ENCODE measurements at places on chromosomes 4 and X.

DNA sequence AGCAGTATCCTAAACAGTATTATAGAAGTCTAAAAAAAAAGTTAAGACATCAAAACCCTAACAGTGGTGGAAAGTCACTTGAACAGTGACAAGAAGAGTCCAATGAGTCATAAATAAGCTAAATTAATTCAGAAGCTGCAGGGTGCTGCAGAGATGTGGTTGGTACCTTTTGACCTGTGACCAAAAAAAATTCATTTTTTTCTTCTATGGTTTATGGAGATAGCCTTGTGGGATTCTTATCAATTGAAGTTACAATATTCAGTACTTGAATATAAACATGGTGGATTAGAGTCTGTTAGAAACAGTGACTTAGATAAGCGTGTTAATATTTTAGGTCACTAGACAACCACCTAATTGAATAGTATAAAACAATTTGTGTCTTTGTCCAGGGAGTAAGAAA lies 35.4 kb downstream of the CCSER1 start:
- DNase-seq: no peak

GRCh38 chrX:52979568-52979967 lies 21.2 kb upstream of the FAM156A start:
- DNase-seq: no peak

DNA sequence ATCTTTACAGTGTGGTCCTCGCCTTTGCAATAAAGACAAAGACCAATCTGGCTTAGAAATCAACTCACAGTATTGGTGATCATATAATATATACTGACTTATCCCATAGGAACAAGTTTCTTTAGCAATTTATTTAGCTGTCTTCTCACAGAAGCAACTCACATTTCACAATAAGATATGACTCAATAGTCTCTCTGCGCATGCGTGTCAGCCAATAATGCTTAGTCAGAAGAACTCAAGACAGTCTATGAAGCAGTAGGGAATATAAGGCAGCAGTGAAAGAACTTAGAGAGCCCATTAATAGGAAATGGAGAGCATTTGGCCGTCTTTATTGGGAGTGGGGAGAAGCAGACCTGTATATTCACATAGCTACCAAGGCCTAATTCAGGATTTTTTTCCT lies 216.7 kb downstream of the IL13RA2 start:
- DNase-seq: no peak

DNA sequence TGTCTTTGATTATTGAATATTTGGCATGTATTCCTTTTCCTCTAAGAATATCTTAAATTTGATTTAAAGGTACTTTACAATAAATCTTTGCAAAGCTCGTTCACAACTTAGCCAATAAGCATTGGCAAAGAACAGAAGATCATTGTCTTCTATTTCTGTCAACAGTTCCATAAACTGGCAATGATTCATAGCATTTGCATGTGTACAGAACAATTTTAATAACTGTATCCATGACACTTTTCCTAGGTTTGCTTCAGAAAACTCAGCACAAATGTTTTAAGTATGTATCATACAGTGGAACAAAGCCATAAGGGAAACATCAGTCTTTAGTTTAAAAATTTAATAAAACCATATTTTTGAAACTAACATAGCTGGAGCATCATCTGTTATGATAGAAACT lies 462.7 kb upstream of the RPS6KA3 start:
- no peak for DNase-seq

DNA sequence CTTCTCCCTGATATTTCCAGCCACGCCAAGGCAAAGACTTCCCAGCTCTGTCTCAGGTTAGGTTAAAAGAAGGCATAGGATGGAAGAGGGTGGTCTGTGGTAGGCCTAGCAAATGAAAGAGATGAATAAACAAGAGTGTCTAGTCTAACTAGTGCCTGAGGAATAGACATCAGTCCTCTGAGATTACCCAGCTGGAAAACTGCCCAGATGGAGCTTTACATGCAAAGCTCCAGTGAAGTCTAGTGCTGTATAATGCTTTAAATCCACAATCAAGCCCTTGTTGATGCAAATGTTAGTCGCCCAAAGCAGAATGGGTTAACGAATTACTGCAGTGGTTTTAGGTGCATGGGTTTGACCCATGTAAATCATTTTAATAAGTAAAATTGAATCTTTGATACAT lies 24.8 kb upstream of the GUCY1B1 start:
- DNase-seq: no peak

DNA sequence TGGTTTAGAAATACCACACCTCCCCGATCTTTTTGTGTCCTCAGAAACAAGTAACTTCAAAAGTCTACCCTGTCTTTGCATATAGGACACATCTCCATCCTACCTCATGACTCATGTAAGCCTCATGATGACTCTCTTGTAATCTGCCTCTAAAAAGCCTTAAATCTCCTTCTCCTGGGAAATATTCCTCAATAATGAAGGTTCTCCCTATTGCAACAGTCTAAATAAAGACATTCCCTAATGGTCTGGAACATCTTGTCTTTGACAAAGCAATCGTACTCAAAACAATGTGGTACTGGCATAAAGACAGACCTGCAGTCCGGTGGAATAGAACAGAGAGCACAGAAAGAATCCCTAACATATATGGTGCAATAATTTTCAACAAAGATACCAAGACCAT lies 257.7 kb downstream of the OPHN1 start:
- no peak for DNase-seq

DNA sequence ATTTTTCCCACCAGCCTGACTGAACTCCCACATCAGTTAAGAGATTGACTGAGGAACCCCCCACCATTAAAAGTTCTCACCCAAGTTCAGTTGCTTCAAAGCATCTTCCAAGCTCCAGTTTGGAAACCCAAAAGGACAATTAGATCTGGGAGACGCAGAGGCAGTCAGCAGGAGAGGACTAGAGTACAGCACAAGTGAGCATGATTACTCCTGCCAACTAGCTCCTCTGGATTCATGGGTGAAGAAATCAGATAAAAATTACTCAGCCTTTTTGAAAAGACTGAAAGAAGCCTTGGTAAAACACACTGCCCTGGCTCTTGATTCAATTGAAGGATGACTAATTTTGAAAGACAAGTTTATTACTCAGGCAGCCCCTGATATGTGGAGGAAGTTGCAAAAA lies 297.5 kb downstream of the ADAM29 start:
- no peak for DNase-seq

GRCh38 chr4:25865586-25865985 lies 2.8 kb upstream of the SEL1L3 start:
- DNase-seq: no peak

DNA sequence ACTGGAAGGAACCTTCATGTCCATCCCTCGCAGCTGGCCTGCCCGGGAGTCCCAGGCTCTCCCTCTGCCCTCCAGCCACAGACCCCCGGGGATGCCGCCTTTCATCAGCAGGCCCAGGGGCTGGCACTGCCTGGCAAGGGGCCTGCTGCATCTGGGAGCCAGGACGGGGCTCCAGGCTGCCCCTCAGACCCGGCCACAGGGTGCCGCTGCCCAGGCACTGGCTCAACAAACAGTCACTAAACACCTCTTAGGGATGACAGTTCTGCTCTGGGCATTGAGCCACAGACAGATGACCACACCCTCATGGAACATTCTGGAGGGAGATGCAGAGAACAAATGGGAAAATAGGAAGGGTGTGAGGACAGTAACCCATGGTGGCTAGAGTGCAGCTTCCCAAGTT lies 109.3 kb downstream of the HMX1 start:
- DNase-seq: no peak

GRCh38 chrX:314781-315595 lies 3.6 kb downstream of the GTPBP6 start:
- no peak for DNase-seq

GRCh38 chr4:79281566-79282359 lies 44.1 kb downstream of the NAA11 start:
- DNase-seq: no peak

DNA sequence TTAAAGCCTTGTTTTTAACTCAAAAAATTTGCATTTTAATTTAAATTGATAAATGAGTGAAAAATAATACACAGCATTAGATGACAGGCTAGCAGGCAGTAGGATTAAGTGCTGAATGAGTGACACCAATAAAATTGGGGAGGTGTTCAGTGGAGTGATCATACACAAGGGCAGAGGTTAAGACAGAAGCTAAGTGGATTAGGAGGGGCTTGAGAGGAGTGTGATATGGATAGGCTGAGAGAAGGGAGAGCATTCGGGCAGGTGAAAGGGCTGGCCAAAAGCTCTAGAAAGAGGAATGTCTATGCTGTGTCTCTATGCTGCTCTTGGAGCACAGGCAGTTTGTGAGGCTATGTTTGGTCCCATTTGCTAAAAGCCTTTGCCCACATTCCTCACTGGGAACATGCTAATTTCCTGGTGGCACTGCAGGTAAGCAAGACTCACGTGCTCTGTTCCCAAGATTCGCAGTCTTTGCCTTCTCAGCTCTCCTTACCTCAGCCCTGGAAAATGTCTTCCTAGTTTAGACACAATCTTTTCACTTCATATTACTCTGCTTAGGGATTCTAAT lies 52.8 kb upstream of the CCSER1 start:
- no peak for DNase-seq
